ENCODE measurements at places on chromosomes 5 and 9.

DNA sequence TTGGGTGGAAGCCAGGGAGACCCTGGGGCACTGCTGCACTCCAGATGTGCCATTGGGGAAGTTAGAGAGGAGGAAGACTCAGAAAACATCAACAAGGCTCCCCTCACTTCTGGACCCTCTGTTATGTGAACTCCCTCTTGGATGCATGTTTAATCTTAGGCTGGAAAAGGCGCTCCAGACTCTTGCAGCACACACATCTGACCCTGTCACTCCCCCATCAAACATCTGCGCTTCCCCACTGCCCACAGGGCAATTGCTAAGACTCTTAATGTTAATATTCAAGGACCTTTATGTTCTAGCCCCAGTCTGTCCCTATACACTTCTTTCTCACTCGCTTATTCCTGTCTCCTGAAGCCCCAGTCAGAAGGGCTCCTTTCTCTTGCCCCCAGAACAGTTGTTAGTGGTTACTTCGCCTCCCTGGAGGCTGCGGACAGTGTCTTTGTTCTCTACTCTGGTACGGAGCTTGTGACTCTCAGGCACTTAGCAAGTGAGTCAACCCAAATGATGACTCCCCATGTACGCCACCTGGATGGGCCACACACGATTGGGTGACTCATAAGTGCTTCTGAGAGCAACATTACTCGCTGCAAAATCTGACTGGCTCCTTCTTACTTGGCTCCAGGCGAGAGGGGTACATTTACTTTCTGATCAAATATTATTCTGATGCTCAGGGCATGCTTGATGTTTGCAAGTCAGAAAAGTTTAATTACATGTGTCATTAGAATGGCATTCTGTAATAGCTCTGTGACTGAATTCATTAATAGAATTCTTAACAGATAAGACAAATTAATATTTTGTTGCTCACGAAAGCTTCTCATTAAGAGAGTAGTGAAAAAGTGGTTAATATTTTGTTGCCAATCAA is 193.6 kb downstream of the HSPA4 start:
- peak; percentile 92 for DNase-seq

GRCh38 chr5:172617817-172618216 is 23.2 kb upstream of the NEURL1B start:
- DNase-seq, result no peak

DNA sequence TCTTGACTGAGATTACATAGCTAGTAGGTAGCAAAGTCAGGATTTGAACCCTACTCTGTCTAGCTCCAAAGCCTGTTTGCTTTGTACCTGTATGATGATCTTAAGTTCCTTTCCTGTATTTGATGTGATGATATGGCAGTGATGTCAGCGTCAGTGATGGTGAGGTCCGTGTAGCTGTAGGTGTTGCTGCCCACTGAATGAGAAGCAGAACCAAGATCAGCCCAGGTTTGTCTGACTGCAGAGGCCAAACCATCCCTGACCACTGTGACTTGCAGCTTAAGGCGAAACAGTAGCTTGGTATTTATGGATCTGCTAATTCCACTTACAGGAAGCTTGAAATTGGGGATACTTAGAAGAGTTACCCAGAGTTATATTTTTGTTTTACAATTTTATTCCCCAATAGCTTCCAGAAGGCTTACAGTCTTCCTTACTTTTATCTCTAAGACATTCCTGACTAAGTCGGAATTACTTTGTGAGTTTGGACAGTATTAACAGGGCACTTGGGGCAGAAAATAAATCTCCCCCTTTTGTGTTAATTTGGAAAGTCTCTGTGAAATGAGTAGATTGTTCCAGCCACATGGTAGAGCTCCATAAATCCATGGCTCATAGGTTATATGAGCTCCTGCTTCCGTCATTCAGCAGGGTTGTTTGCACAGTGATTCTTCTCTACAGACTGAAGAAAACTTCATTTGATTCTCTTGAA is 273.4 kb downstream of the NR3C1 start:
- DNase-seq, result no peak

DNA sequence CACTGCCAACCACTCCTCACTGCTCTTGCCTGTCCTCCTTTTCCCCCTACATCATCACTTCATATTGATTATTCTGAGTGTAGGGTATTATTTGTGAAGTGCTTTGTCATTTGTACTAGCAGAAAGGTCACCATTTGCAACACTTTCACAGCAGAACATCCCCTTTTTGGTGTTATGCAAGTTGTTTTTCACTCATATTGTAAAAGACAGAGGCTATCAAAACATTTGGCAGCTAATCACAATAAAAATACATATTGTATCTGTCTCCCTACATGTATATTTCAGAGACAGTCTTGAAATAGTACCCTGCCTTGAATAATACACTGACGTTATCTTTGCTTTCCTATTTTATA is 82.3 kb downstream of the ANXA1 start:
- no peak for DNase-seq

DNA sequence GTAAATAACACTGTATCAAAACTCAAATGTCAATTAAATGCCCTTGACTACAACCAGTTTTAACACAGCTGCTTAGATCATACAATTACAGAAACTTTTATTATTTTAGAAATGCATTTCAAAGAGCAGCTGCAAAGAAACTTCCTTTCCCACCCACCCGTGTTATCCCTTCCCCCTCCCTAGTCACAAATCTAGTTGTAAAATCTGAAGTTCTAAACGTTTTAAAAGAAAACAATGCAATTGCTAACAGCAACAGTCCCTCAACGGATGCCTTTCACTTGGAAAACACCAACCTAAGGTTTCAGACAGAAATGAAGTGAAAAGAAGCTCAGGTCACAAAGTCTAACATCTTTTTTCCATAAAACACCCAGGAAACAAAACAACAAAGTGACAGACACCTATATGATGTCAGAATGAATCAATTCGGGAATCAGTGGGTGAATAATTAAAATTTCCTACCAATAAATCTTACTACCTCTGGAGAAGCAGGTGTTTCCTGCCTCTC is 100.3 kb downstream of the FBXW11 start:
- no peak for DNase-seq

DNA sequence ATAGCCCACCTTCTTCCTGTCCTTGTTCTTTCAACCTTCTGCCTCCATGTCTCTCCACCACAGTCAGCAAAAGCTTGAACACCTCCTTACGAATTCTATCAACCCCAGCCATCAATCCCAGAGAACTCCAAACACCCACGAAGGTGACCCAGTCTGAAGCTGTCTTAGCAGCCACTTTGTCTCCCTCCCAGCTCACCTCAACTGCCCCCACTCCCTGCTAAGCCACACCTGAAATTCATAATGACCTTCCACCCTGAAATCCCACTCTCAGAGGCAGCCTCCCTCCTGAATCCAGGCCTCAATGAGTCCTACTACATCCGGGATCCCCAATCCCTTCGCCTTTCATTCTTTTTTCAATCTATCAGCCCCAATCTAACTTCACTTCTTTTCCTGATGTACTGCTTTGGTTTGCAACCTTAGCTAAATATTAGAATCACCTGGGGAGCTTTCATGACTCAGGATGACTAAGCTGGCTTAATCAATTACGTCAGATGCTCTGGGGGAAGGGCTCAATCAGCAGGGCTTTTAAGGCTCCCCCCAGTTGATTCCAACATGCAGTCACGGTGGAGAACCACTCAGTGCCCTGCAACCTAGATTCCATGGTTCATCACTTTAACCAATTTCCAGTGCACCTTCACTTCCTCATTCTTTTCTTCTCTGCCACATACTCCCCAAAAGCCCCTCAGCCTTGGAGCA is 32.2 kb downstream of the BHMT start:
- DNase-seq, result no peak

- no peak for DNase-seq
Measured at GRCh38 chr5:127353327-127353726, 62.7 kb downstream of the MEGF10 start.

DNA sequence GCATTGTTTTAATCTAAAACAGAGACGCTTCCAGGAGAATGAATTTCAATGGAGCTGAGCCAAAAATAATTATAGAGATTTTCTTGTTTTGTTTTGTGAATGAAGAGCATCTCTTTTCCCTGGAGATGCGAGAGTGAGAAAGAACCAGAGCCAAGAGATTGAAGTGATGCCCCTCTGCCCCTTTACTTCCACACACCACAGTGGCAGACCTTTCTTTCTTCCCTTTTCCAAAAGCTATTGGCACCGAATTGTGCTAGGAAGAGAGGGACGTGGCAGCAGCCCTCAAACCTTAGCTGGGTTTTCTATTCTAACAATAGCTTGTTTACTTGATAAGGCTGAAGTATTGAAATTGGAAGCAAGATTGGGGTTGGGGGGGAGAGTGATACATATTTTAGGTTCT is 133.0 kb upstream of the TMEM161B start:
- no peak for DNase-seq

DNA sequence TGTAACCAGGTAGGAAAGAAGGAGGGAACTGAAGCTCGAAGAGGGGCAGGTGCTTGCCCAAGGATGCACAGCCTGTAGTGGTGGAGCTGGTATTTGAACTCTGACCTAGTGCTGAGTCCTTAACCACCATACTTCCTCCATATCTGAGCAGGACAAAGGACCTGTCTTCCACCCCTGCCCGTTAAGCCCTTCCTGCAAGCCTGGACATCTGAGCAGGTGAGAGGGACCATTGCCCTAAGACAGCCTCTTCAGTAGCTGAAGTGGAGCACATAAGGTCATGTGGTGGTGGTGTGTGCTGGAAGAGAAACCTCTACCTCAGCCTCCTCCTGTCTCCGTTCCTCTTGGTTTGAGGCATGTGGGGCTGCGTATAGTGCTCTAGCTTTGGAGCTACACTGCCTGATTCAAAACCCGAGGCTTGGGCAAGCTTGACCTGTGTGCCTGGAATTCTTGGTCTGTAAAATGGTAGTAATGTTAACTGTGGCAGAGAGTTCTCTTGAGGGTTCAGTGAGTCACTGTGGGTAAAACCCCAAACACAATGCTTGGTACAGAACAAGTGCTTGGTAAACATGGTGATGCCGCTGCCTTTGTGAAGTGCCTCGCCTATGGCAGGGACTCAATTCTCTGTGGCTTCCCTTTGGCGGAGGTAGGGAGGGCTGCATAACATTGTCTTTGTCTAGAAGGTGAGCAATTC is 7.4 kb downstream of the GALNT10 start:
- peak; percentile 91 for DNase-seq

DNA sequence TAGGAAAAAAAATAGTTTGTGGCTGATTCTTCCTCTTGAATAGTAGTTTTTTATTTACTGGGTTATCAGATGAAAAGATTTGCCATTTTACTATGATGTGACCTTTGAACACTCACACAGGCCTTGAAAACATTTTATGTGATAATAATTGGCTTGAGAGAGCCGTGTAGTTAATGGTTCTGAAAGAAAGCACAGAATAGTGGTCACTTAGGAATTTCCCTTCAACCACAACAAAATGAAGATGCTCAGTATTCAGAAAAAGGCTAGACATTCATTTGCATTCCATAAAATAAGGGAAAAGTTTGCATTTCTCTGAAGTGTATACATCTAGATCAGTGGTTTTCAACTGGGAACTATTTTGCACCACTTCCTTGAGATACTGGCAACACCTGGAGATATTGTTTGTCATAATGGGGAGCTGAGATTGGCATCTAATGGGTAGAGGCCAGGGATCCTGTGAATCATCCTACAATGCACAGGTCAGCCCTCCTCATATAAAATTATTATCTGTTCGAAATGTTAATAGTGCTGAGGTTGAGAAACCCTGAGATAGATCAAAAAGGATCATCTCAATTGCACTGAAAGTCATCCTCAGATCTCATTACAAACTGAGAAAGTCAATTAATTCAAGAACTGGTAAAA is 446.4 kb upstream of the CCNG1 start:
- no peak for DNase-seq

- no peak for DNase-seq
Measured at GRCh38 chr5:43357067-43357466, 43.9 kb upstream of the HMGCS1 start.

DNA sequence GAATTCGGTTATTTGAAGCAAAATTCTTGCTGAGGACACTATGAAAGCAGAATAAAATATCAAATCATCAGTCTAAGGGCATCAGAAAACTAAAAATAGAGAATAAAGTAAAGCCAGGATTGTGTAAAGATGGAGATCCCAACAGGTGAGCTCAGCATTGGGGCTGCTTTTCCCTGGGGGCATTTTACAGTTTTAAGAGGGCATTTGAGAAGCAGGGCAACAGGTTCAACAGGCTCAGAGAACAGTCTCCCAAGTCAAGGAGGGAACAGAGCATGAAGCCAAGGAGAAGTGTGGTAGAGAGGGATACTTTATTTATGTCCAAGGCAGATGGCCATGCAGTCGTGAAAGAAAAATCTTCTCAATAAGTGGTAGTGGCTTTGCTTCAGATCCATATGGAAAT is 145.4 kb downstream of the SYK start:
- DNase-seq, result no peak

DNA sequence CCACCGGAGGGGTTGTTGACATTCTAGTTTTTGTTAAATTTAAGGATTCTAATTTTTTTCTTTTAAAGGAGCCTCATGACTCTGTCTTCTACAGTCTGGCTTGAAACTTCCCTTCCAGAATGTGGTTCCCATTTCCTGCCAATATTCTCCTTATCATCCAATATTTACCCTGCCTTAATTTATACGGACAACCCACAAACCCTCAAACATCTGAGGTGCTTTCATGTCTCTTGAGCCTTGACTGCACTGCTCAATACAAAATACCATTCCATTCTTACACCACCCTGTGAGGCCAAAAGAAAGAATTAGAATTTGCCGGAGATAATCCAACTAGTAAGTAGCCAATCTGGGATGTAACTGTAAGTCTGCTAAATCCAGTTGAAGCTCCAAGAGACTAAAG is 346.5 kb downstream of the SPOCK1 start:
- DNase-seq, result no peak

DNA sequence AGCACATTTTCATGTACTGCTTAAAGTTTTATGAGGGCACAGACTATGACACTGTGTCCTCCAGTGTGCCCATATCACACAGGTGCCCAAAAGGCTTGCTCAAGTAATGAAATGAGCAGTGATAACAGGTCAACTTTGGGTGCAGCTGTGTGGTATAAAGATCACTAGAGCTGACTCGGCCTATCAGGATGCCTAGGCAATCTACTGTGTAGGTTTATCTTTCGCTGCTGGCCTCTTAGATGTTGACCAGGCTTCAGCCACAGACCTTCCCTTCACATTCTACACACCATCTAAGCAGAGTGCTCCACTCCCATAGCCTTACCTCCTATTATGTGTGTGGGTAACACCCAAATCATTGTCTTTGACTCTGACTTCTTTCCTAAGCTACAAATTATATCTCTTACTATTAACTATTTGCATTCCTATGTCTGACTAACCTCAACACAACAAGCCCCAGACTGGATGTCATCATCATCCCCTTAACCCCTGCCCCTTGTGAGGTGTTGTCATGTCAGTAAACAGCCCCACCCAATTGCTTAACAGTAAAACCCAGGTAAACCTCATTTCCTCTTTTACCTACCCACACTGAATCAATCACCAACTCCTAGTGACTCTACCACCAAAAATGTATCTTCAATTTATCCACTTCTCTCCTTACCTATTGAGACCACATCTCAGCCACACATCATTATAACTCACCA is 2.5 kb downstream of the SREK1IP1 start:
- DNase-seq, result no peak
